Stimulated activated CD4-positive, alpha-beta T cell treated with anti-CD3 and anti-CD28 coated beads, Interleukin-4, amount 100 ng/mL, for 4 hours (primary cell): ENCODE measurements at places on chromosomes 1 and 21.

- DNase-seq: no peak
Measured at GRCh38 chr1:156484480-156485058, 16.0 kb downstream of the MEF2D start.

DNA sequence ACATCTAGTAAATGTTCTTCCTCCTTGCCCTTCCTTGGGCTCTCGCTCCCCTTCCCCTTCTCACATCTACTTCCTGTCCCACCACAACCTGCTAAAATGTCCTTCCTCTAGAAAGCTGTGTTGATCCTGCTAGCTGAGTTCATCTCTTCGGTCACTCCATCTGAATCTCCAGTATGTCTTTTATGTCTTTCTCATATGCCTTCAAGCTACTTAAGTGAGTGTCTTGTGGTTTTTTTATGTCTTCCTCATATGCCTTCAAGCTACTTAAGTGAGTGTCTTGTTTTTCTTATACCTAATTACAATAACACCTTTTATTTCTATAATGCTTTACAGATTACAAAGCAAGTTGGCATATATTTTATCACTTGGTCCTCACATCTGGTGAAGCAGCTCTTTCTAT is 33.9 kb downstream of the CSF1 start:
- DNase-seq: no peak

DNA sequence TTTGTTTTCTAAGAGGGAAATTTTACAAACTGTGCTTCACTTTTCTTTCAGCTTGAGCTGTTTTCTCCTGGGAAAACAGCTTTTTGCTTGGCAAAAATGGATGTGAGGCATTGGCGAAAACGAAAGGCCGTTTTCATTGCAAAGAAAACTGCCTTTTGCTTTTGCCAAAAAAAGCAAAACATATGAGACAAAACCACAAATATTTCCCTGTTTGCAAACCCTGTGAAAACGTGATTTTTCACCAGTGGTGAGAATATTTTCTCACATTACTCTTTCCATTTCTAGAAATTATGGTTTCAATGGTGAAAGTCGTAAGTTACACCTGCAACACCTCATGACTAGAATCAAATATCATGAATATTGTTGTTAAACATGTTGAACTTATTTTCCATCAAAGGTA is 74.0 kb upstream of the ZBTB18 start:
- DNase-seq: no peak

- DNase-seq: no peak
Measured at GRCh38 chr1:38000233-38000528, 5.1 kb downstream of the FHL3 start.

GRCh38 chr1:87795615-87796337 is 467.1 kb downstream of the LMO4 start:
- no peak for DNase-seq

GRCh38 chr1:186482661-186483255 is 21.8 kb upstream of the PDC start:
- DNase-seq: peak; percentile 4

GRCh38 chr1:67159233-67159632 is 7.0 kb upstream of the IL23R start:
- DNase-seq: no peak

GRCh38 chr1:236063919-236064673 is 794 bp downstream of the NID1 start:
- no peak for DNase-seq

DNA sequence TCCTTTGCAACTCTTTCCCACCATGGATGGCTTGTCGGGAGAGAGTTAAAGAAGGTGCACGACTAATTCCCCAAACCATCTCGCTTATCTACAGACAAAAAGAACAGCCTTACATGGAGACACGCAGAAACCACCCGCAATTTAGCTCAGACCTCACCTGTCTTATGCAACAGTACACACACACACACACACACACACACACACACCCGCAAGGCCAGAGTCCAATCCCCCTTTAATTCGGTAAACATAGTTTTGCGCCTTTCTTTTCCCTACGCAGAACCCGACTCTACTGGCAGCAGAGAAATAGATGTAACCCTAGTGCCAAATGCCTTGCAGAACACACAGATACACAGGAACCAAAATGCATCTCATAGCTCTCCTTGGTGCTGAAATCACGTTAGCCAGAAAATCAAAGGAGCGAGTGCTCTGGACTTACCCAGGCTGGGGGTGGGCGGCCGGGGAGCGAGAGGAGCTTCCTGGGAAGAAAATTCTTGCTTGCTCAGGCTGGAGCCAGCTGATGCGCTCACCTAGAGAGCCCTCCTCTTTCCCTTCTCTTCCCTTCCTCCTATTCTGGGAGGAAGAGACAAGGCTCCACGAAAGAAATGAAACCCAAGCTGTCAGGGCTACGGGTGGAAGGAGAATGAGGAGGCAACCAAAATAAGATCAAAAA is 470 bp downstream of the TNR start:
- no peak for DNase-seq

DNA sequence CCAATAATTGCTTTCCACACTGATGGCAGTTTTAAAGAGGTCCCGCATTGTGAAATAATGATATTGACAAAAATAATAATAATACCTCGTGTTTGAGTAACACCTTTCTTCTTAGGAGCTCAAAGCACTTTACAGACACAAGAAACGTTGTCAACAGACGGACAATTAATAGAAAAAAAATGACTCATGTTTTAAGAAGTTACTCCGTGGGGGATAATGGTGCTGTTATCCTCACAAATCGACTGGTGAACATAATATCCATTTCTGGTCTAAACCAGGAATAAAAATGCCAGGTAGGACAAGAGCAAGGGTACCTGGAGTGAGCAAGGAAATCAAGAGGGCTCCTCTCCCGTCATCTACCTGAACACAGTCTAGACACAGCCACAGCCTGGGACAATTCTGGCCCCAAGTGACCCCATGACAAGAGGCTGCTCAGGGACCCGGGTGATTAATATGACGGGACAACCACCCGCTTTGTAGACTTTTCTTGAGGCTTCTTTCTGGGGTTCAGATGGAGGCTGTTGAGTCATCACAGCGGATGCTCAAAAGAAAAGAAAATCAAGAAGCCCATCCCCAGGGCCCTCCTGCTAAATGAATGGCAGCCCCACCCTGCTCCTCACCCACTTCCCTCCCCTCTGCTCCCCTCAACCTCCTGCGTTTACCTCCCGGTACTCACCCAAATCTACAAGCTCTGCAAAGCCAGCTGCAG is 146.2 kb upstream of the IRF2BP2 start:
- no peak for DNase-seq

GRCh38 chr21:38880577-38880966 is 74.8 kb downstream of the ETS2 start:
- no peak for DNase-seq

DNA sequence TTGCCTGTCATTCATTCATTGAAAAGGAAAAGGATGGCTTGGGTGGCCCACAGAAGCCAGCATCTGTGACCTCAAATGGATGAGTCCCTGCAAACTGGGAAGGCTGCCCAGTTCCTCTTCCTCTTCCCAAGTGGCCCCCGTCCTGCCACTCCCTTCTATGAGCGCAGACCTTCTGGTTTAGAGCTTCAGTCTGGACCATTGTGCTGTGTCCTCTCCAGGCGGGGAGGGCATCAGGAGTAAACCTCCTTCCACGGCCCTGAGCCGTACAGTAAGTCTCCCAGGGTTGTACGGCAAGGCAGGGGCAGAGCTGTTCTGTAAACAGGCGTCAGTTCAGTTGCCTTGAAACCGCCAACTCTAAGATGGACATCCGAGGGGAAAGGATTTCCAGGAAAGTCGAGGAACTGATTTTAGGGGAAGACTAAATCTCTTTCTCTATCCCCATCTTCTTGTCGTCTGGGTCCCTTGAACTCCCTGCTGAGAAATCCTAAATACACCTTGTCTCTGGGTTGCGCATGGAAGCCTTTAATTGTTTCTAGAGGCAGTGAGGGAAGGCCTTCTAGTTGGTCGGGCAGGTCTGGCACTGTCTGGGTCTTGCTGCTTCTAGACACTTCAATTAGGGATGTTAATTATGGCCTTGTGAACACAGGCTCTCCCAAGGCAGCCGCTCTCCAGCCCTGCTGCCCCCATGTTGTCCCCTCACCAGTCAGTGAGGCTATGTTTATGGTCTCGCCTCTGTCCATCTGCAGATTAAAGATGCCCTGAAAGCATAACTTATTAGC is 22.1 kb downstream of the SOX13 start:
- DNase-seq: no peak

DNA sequence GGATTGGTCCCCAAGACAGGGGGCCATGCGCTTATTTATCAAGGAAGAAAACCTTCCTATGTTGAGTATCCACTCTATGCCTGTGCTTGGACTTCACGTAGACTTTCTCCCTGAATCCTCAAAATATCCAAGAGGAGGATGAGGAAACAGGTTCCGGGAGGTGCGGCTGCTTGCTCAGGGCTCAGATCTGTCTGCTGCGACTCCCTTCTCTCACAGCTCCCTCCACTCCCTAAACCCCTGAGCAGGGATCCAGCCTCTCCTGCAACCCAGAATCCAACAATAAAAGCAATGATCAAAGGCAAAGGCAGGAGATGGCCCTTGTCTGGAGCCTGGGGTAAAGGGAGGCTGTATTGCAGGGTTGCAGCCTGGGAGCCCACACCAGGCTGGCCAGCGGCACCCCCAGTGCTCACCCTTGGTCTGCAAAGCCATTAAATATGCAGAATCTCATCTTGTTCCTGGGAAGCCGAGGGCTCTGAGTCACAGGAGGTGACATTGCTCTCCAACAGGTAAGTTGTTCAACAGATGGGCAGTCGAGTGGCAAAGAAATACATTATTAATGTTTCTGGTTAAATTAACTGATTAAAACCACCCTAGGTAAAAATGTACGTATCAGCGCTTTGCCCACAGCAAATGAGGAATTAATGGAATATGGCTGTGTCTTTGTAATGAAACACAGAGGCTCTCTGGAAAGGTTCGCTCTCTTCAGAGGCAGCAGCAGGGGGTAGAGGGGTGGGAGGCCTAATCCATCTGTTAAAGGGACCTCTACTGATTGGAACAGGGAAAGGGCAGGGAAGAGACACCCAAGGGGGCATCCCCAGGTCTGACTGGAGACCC is 111.5 kb downstream of the GRIK3 start:
- no peak for DNase-seq

- DNase-seq: no peak
Measured at GRCh38 chr21:14875704-14876523, 188.9 kb downstream of the NRIP1 start.
